ENCODE measurements at places on chromosomes 7 and 10.
A peak's percentile ranks its signal among the peaks of the same experiment; 100 is the strongest.

DNA sequence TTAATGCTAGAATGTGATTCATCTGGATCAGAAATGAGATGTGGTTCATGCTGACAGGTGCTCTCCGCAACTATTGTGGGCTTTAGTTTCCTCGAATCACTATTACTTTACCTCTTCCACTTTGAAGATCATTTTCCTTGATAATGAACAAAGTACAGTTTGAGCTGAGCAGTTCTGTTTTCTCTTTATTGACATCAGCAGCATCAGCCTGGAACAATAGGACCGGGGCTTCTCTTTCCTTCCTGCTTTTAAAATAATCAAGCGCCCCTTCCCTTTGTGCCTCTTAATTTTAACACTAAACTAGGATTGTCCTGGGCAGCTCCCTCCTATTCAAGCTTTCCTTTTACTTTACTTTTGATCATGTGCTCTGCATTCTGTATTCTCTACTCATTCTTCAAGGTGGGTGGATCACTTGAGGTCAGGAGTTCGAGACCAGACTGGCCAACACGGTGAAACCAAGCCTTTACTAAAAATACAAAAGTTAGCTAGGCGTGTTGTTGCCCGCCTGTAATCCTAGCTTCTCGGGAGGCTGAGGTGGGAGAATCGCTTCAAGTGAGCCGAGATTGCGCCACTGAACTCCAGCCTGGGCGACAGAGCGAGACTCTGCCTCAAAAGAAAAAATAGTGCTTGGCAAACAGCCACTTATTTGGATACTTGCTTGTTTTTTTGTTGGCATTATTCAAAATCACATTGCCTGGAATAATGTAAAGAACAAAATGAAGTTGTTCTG, 67.0 kb upstream of the RHEB start:
- DNase-seq = no peak

- peak; percentile 54 for DNase-seq
These were observed 890 bp downstream of the ZFYVE27 start for GRCh38 chr10:97737770-97738265.

DNA sequence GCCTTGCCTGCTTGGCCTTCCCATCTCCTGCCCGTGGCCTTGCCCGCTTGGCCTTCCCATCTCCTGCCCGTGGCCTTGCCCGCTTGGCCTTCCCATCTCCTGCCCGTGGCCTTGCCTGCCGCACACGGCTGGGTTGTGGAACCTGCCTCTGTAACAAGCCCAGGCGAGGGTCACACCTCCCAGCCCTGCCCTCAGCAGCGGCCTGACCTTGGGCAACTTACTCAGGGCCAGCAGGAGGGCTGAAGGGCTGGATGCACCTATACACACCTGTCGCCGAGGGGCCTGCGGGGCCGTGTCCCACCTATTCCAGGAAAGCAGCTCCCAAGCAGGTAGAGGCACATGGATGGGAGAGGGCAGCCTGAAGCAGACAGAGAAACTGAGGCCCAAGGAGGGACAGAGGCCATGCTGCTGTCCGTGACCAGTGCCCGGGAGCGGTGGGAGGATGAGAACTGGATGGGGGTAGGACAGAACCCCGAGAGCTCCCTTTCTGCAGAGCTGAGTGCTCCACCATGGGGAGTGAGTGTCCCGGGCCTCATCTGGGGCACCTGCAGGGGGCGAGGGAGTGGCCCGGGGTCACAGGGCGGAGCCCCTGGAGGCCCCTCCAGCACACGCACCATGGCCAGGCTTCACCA, 277.6 kb downstream of the ELFN1 start:
- DNase-seq = no peak

GRCh38 chr10:99595236-99595635, 25.0 kb downstream of the SLC25A28 start:
- no peak for DNase-seq

- DNase-seq = peak; percentile 67
These were observed 207.9 kb upstream of the MYO3A start for GRCh38 chr10:25725917-25726716.

DNA sequence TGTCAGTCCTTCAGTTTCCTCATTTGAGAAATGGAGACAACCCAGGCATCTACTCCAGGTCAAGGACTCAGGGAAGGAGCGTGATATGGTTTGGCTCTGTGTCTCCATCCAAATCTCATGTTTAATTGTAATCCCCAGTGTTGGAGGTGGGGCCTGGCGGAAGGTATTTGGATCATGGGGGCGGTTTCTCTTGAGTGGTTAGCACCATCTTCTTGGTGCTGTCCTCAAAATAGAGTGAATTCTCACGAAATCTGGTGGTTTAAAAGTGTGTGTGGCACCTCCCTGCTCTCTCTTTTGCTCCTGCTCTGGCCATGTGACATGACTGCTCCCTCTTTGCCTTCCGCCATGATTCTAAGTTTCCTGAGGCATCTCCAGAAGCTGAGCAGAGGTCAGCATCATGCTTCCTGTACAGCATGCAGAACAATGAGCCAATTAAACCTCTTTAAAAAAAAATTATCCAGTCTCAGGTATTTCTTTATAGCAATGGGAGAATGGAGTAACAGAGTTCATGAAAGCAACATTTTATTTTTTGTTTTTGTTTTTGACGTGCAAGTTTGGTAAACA, 30.0 kb downstream of the ARHGAP22 start:
- no peak for DNase-seq

Measured in OCI-M1 (cell line).